ENCODE measurements at places on chromosomes 12 and 14. TPM values are rescaled to one million over a fixed set of nuclear protein-coding genes. Genes with fewer than 3 reads are reported as not detected.

GRCh38 chr12:85713373-85713772 lies 122.8 kb downstream of the RASSF9 start:
- no peak for DNase-seq

GRCh38 chr14:71628433-71628832 lies 303.8 kb upstream of the RGS6 start:
- no peak for DNase-seq

Gene KRT85
- polyA plus RNA-seq = not detected

Gene CAPZA3
- polyA plus RNA-seq = 0.22 TPM

Gene APPL2
- 79.5 TPM for polyA plus RNA-seq

Gene PTPN6
- polyA plus RNA-seq = 27.5 TPM

Data from left renal cortex interstitium (tissue), 4 donors.